Choroid plexus epithelial cell (primary cell): ENCODE measurements at places on chromosomes 2 and 18.

DNA sequence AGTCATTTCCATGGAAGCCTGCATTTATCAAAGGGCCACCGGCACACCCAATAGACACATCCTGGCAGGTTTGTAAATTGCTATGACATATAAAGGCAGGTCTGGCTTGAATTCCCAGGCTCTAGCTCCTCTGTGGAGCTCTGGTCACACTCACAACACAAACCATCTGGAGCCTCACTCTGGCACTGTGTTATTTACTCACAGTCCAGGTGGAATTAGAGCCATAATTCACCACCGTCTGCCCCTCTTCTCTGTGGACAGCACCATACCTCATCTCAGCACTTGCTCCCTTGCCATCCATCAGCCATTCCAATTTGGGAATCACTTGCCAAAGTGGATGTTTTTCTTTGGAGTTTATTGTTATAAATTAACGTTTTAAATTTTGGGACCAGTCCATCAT lies 84.3 kb upstream of the OSR1 start:
- no peak for DNase-seq

DNA sequence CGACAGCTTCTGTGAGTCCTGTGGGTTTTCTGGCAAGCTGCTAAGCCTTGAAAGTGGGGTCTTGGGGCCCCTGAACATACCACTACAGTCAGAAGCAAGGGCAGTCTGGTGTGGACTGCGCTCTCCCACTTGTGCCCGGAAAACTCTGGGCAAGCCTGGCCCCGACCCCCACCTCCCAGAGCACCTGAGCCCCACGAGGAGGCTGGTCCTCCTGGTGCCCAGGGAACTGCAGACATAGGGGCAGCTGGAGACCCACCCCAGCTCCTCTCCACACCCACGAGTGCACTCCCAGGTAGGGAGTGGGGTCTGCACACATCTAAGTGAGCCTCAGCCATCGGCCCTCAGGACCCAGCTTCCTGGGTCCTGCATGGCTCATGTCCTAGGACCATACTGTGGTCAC lies 16.2 kb upstream of the GPC1 start:
- DNase-seq = no peak

DNA sequence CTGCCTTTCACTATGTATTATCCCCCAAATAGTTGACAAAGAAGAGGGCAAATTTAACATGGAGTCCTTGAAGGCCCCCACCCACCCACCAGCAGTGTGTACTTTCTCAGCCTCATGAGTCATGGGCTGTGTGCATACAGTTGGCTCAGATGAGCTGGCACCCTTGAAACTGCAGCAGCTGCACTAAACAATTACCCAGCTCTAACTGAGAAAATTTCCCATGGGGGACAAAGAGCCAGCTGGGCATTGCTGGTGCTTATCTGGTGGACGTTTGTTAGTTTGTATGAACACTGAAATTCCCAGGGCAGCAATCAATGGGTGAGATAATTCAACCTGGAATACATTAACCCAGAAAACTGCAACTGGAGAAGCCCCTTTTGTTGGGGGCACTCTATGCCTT lies 131.7 kb downstream of the GCA start:
- DNase-seq = peak; percentile 17

GRCh38 chr2:119609337-119609736 lies 65.1 kb downstream of the CFAP221 start:
- DNase-seq = no peak

- DNase-seq = peak; percentile 25
Measured at GRCh38 chr2:8684540-8684877, 2.7 kb downstream of the ID2 start.

- no peak for DNase-seq
Measured at GRCh38 chr2:180000434-180000833, 6.7 kb downstream of the CWC22 start.

- no peak for DNase-seq
Measured at GRCh38 chr2:23419171-23420090, 34.5 kb downstream of the KLHL29 start.

- DNase-seq = peak; percentile 36
Measured at GRCh38 chr2:150214626-150215025, 272.8 kb downstream of the RND3 start.

- no peak for DNase-seq
Measured at GRCh38 chr2:220946552-220946951, 625.6 kb downstream of the EPHA4 start.

- DNase-seq = no peak
Measured at GRCh38 chr18:79956276-79956675, 4.8 kb upstream of the SLC66A2 start.

DNA sequence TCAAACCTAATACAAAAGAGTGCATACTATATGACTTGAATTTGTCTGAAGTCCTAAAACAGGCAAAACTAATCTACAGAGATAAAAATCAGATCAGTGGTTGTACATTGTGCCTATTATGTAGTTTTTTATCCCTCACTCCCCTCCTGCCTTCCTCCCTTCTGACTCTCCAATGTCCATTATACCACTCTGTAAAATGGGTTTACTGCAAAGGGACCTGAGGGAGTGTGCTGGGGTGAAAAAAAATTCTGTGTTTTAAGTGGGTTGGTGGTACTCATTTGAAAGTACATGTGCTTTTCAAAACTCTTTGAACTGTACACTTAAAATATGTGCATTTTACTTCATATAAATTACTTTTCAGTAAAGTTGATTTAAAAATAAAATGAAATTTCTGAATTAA lies 89.0 kb upstream of the UBE2E3 start:
- no peak for DNase-seq

DNA sequence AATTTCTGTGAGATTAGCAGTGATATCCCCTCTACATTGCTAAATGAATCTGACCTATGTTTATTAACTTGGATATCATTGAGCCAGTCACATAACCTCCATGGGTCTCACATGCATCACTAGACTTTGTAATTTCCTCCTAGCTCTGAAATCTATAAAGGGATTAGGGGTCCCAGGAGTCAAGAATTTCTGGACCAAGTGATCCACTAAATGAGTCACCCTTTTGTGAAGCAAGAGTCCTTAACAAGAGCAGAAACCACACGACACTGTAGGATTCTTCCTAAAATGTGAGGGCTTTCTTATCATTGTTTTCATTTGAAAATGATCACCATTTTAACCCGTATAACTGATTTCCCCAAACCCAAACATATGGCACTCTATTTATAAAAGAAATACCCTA lies 90.3 kb downstream of the DHRS9 start:
- DNase-seq = no peak

- DNase-seq = no peak
Measured at GRCh38 chr2:109218087-109218791, 89.2 kb downstream of the SH3RF3 start.

DNA sequence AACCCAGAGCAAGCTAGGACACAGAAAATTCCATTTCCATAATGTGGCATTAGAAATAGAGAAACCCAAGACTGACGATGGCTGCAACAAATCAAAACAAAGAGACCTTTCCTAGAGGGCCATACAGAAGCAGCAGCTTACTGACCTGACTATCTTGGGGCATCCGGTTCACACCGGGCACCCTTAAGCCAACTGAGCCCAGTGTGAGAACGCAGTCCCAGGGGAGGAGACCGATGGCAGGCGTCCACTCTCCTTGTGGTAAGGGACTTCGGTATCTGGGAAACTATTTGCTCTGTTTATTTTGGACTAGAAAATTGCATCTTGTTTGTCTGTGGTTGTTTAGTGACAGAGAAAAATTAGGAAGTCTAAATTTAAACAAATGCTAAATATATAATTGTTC lies 244.8 kb upstream of the COPS8 start:
- DNase-seq = no peak

DNA sequence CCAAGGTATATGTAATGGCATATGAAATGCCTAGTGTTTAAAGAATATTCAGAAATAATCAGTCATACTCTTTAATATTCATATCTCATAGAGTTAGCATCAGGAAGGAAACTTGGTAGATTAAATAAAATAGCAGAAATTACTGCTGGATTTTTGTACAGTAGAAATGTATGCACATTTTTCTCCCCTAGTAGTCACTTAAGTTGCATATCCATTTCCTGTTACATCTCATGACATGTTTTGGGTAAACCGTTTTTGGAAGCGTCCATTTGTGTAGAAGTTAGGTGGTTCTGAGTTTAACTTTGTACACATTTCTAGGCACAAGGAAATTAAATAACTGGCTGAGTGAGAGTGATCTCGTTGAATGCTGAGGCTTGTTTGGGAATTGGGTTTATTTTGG lies 21.9 kb downstream of the NEDD4L start:
- no peak for DNase-seq

- no peak for DNase-seq
Measured at GRCh38 chr18:79302120-79302519, 93.6 kb upstream of the NFATC1 start.

GRCh38 chr2:161123531-161124030 lies 36.6 kb upstream of the TANK start:
- DNase-seq = peak; percentile 29

DNA sequence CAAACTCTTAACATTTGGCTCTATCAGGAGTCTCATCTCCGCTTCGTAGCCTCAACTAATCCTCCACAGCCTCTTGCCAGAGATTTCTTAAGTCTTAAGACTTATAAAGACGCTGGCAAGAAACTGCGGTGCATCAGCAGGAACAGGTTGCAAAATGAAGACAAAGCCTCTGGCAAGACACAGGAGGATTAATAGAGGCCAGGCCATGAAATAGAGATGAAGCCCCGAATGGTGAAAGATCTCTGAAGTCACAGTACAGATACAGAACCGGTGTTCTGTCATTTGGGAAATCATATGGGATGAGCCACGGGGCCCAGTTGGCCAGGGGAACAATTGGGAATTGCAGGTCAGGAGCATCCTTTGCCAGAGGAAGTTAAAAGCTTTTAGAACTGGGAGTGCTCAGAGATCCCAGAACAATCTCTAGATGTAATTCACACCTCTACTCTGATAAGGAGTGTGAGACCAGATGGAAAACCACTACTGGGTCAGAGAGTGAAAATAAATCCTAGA lies 190.9 kb upstream of the FOSL2 start:
- DNase-seq = no peak

- no peak for DNase-seq
Measured at GRCh38 chr2:120317180-120317533, 28.8 kb upstream of the INHBB start.

DNA sequence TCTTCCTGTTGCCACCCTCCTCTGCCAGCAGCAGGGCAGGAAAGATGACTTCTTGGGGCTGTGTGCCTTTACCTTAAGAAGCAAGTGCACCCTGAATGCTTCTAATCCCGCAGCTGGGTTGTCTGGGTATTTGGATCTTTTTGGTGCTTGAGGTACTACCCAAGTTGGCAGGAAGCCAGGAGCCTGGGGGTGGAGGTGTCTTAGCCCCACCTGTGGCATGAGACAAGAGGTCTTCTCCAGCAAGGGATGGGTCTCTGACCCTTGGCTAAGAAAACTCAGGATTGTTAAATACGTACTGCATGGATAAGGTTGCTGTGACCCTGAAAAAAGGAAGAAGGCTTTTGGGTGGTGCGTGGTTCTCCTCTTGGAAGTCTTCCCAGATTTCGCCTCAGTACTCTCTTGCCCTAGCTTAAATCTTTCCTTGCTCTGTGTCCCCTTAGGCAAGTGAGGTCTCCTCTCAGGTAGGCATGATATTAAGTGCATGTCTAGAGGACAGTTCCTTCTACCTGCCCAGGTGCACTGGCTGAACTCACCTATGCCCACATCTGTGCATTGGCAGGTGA lies 4.3 kb downstream of the HPCAL1 start:
- DNase-seq = no peak

GRCh38 chr2:42443718-42444399 lies 49.9 kb downstream of the KCNG3 start:
- DNase-seq = no peak

GRCh38 chr2:2827761-2828221 lies 496.7 kb upstream of the MYT1L start:
- no peak for DNase-seq

DNA sequence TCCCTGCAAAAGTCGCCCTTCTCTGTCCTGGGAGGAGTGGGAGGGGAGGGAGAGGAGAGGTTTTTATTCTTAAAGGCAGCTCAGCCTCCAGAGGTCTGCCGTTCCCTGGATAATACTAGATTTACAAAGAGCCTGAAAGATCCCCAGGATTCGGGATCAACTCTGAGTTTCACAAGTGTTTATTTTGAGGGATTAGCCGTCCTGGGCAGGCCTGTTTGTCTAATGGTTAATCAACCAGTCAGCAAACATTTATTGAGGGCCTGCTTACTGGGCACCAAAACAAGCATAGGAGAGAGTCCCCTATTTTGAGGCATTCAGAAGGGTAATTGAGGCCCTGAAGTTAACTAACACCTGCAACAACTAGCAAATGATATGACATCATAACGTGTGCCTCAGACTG lies 152.6 kb upstream of the SLC1A4 start:
- DNase-seq = no peak
